ENCODE measurements at places on chromosomes 13 and 19. TPM values are rescaled to one million over a fixed set of nuclear protein-coding genes. Genes with fewer than 3 reads are reported as not detected.

DNA sequence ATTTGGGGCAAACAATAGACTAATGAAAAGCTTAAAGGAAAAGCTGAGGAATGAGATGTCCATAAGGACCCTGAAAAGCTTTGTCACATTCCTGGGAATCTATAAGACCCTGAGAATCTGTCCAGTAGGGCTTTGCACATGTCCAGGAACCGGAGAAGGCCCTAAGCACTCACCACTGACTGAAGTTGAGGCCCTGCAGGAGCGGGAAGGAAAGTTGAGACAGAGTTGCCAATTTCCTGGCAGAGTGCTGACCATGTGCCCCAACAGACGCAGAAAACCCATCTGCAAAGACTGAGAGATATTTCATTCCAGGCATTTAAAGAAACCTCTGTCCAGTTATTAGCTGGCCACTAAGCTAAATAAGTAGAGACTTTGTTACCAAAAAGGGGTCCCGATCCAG, 890.5 kb downstream of the UQCRFS1 start:
- DNase-seq: no peak

- no peak for DNase-seq
Measured at GRCh38 chr13:93343097-93343496, 116.5 kb downstream of the GPC6 start.

- no peak for DNase-seq
Measured at GRCh38 chr13:66830940-66831716, 399.0 kb downstream of the PCDH9 start.

- DNase-seq: no peak
Measured at GRCh38 chr19:33403221-33403972, 29.9 kb downstream of the CEBPG start.

Gene KLF1
- total RNA-seq: 0.12 TPM

Gene ZNF677
- 13.7 TPM for total RNA-seq

- DNase-seq: no peak
Measured at GRCh38 chr19:30403203-30403985, 31.2 kb downstream of the ZNF536 start.

- DNase-seq: no peak
Measured at GRCh38 chr19:35741203-35741515, 1.1 kb downstream of the IGFLR1 start.

Gene CD70
- 29.7 TPM for total RNA-seq

Gene SDHAF1
- 20.3 TPM for total RNA-seq

- DNase-seq: no peak
Measured at GRCh38 chr13:47588676-47589075, 412.4 kb downstream of the SUCLA2 start.

DNA sequence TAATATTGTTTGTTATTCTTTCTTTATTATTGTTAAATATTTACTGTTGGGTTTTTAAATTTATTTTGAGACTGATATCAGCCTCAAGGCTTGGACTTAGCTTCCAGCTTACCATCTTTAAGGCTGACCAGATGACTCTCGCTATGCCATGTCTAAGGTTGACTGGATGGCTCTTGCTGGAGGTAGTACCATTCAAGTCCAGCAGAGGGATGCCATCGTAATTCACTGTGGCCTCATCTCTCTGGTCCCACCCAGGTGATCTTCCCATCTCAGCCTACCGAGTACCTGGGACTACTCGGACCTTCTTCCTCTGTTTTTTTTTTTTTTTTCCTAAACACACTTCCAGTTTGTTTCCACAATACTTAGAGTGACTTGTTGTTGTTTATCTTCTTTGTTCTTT, 41.7 kb upstream of the ZNF91 start:
- DNase-seq: no peak

Gene ZNF607
- 10.3 TPM for total RNA-seq

GRCh38 chr19:16628183-16628983, at the start of gene MED26:
Gene MED26 (minus strand): TSS chr19:16628204. CDS start chr19:16627943, 261 bp downstream.
- DNase-seq: peak; percentile 93

DNA sequence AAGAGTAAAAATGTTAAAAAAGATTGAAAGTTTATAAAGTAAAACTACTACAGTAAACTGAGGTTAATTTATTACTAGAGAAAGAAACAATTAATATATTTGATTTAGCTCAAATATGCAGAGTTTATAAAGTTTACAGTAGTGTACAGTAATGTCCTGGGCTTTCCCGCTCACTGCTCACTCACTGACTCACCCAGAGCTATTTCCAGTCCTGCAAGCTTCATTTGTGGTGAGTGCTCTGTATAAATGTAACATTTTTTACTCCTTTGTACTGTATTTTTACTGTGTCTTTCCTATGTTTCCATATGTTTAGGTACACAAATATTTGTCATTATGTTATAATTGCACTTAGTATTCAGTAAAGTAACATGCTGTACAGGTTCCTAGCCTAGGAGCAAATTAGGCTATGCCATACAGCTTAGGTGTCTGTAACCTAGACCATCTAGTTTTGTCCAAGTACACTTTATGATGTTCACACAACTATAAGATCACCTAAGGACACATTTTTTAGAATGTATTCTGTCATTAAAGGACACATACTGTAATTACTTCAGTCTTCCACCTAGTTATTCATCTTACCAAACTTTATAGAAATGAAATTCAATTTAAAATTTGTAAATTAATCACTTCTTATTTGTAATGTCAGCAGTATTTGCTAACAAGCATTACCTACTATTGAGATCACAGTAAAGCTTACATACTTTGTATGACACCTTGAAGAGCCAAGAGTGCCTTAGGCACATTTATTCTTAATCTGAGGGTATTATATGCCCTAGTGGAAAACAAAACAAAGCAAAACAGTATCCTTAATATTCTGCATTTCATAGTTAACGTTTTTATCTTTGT, 683.4 kb downstream of the PCDH9 start:
- DNase-seq: no peak

DNA sequence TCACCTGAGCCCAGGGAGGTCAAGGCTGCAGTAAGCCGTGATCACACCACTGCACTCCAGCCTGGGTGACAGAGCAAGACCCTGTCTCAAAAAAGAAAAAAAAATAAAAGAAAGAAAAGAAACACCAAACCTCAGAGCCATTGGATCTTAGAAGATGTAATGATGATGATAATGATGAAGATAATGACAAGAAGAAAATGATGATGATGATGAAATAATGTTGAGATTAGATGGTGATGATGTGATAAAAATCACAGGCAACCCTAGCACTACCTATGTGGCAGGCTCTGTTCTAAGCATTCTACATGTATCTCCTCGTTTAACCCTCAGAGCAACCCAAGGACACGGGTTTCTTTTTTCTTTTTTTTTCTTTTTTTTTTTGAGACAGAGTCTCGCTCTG, 20.1 kb upstream of the HNRNPUL1 start:
- DNase-seq: no peak

Gene RAVER1
- 77.0 TPM for total RNA-seq

Gene WTIP
- total RNA-seq: 0.07 TPM

GRCh38 chr19:34953092-34953491, 10.9 kb downstream of the ZNF792 start:
- DNase-seq: no peak

Gene C19orf85
- total RNA-seq: not detected

GRCh38 chr19:14758816-14759215, 19.5 kb downstream of the ADGRE2 start:
- DNase-seq: no peak

DNA sequence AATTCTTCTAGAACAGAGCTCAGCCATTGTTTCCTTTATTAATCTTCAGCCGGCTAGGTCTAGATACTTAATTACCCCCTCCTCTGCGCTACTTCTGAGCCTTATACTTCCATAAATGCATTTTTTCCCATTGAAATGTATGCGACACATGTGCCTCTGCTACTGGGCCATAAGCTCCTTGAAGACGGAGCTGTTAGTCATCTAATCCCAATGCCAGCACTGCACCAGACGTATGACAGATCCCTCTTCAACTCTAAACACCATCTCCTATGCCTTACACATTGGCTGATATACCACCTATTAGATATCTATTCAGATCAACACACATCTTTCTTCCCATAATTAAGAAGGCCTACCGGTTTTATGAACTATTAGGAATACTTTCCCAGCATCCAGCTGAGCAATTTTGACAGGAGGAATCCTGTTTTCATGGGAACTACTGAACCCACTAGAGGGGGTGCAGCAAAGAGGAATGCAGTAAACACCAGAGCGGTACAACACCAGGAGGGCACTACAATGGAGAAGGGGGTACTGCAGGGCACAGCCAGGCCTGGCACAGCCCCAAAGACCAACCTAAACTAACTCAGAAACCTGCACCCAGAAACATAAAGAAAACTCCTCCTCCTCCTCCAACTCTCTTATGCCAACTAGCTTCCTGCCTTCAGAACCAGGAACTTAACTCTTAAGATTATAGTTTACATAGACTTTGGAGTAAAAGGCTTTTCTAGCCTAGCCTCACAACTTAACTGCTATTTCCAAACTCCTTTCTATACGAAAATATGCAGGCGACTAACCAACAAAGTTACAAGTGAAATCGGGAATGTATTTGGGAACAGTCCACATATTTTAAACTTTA, 18.7 kb downstream of the STK24 start:
- no peak for DNase-seq

Gene C13orf42
- not detected for total RNA-seq

- DNase-seq: no peak
Measured at GRCh38 chr13:31361673-31362072, 161.9 kb downstream of the B3GLCT start.

Gene FKRP
- total RNA-seq: 28.3 TPM

GRCh38 chr13:22468824-22469223, 712.0 kb upstream of the SGCG start:
- no peak for DNase-seq

DNA sequence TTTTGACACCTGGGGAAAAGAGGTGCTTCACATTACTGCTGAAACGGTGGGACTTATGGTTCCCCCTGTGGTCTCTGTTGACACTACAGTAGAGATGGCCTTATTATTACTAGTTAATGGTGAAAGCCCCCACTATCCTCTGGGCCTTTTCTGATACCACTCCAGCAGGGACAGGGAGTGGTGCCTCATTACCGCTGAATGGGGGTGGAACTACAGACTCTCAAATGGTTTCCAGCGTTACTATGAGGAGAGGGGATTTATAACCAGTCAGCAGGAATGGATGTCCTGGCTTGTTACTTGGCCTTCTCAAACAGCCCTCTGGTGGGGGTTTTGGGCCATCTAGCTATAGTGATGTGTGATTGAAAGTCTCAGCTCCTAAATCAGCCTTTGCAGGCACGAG, 96.7 kb upstream of the DIAPH3 start:
- DNase-seq: no peak

Gene TGFB1
- total RNA-seq: 88.5 TPM

Gene WDFY2
- total RNA-seq: 16.8 TPM

Gene MCEMP1
- not detected for total RNA-seq

GRCh38 chr19:40717325-40717879, 490 bp downstream of the ITPKC start:
- no peak for DNase-seq

Gene TLE2
- total RNA-seq: 0.66 TPM
